ENCODE measurements at places on chromosomes 6 and 20.

- peak; percentile 46 for DNase-seq
Measured at GRCh38 chr20:5557123-5557522, 193.1 kb upstream of the SHLD1 start.

DNA sequence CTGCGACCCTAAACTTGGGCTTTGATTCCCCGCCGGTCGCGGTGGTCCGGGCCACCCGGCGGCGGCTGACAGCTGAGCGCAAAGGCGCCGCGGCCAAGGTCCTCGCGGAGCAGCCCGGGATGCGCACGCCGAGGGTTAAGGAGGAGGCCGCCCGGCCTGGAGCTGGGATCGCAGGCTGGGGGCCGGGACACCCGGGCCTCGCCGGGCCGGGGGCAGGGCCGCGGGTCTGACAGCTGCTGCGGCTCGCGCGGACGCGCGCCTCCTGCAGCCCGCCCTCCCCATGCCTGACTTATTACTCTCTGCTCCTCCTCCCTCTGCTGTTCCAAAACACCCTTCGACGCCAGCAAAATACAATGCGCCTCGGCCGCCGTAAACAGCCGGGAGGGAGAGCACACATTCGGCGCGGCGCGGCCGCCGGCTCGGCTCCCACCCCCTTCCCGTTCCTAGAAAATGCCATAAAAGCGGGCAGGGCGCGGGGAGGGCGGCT lies 746 bp downstream of the BACH2 start:
- DNase-seq: peak; percentile 53

DNA sequence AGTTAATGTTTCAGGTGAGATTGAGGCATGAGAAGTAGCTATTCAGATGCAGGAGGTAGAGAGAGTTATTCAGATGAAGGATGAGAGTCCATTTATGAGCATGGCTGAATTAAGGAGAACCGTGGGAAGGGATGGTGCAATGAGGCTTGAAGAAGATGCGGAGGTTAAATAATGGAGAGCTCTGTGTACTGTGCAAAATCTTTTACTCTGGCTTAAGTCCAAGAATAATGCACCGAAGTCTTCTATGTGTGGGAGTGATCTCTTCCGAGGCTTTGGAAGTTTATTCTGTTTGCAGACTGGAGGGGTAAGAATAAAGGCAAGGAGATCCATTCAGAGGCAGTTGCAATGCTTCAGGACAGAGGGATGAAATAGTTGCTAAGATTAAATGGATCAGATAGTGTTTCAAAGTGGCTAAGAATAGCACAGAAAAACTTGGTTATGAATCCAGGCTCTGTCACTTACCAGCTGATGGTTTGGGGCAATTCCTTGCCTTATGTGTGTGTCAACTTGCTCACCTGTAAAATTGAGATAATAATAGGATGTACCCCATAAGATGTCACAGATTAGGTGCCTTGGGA lies 467.1 kb downstream of the HDGFL1 start:
- no peak for DNase-seq

- DNase-seq: no peak
Measured at GRCh38 chr6:163759542-163759941, 345.0 kb downstream of the QKI start.

DNA sequence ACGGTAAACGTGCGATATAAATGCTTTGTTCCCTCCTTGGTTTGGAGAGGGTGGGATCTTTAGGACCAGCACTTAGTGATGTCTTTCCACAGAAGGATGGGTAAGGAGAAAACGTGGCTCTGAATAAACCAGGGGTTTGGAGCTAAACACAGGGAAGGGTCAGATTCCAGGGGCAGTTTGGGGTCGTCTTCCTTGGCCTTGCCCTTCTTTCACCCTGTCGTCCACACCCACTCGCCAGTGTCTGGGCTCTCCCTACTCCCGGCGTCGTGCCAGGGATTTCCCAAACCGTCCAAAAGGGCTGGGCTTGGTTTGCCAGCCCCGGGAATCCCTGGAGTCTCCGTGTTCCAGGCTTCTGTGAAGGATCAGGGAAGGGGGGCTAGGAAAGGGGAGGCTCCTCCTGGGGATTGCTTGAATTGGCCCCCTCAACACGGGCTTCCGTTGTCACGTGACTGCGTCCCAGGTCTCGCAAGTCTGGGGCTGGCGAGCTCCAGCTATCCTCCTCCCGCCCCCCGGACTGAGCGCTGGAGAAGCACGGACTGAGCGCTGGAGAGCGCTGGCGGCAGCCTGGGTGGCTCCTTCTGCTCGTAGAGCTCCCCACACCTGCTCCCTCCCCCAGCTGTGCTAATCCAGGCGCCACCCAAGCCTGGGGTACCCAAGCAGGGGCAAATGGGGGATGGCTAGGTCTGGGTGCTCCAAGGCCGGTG lies 9.4 kb upstream of the ARMC12 start:
- DNase-seq: no peak

- DNase-seq: no peak
Measured at GRCh38 chr6:77447254-77447653, 16.0 kb downstream of the HTR1B start.

GRCh38 chr6:144485531-144485930 lies 200.4 kb downstream of the UTRN start:
- no peak for DNase-seq

DNA sequence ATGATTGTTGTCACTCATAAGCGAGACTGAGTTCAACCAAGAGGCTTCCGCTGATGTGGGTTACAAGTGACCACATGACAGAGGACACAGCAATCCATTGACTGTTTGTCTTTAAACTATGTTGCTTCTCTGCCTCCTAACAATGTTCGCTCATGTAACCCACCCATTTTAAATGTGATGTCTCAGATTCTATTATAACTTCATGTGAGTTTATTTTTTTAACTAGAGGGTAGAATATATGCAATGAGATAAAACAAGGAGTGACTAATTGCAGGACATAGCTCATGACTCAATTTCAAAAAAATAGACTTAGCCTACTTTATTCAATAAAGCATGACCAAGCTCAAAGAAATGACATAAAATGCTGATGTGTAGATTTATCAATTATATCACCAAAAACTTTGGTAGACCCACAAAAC lies 119.2 kb upstream of the SASH1 start:
- DNase-seq: no peak

GRCh38 chr6:150756173-150756572 lies 109.3 kb upstream of the MTHFD1L start:
- no peak for DNase-seq

DNA sequence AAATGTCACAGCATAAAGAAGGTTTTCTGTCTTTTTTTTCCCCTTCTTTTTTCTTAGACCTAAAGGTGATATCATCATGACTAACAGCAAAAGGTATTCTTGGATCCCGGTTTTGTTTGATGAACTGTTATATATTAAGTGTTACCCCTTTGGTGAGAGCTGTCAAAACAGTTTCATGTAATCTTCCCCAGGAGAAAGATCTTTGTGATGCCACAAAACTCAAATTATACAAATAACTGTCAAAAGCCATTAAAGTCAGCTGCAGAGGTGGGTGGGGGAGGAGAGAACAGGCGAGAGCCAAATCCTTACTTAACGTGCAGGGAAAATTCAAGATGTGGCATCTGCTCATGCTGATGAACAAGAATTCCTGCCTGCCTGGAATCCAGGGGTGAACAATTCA lies 258.2 kb downstream of the BMP7 start:
- DNase-seq: no peak

DNA sequence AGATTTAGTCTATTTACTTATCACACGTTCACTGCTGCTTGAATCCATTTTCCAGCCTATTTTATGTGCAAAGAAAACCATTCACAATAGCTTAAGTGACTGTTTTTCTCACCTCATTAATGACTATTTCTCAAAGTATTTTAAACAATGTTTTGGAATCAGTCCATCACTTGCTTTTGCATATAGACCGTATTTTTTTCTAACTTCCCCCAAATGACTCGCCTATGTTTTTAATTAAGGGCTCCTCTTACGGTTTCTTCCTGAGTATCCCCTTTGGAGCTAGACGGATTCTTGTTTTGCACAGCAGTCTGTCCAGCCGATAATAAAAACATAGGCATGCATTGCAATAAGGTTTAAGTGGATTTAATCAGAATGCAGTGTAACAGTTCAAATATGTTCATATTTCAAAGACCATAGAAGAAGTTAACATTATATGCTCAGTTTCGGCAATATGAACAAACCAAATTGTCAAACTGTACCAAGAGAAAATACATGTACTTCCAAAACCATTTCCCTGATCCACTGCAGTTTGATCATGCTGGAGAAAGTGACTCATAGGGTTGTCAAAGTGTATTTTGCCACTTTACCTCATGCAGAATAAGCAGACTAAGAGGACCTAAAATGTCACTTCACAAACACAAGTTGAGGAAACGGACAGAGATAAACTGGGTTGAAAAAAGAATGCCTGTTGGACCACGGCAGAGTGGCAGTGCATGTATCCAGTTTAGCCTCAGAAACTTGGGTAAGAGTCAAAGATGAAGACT lies 66.4 kb downstream of the HMGN3 start:
- DNase-seq: no peak

- DNase-seq: peak; percentile 27
Measured at GRCh38 chr6:30533460-30534294, 22.6 kb downstream of the GNL1 start.

DNA sequence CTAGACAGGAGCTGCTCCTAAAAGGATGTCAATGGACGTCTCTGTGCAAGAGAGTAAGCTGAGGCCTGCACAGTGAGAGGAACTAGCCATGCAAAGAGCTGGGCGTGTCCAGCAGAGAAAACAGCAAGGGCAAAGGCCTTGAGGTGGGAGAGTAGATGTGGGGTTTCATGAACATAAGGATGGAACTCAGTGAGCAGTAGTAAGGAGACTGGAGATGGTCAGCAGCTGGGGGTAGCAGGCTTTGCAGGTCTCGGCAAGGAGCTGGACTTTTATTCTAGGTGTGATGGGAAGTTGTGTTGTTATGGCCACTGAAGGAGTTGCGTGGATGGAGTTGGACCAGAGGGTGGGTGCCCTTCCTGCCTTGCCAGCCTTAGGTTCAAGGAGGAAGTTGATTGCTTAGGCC lies 90.7 kb upstream of the SIRPA start:
- DNase-seq: no peak

DNA sequence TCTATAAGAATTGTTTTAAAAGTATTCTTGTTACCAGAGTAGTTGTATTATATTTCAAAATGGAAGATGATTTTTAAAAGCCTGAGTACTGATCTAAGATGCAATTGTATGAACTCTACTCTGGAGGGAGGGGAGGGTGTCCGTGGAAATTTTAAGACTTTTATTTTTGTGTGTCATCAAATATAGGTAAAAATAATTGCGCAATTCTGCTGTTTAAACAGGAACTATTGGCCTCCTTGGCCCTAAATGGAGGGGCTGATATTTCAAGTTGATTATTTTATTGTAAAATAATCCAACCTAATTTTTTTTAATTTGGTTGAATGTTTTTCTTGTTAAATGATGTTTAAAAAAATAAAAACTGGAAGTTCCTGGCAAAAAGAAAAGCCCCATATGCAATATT lies 38.1 kb upstream of the RPP40 start:
- no peak for DNase-seq

GRCh38 chr20:59082981-59083380 lies 40.4 kb upstream of the PRELID3B start:
- DNase-seq: no peak

DNA sequence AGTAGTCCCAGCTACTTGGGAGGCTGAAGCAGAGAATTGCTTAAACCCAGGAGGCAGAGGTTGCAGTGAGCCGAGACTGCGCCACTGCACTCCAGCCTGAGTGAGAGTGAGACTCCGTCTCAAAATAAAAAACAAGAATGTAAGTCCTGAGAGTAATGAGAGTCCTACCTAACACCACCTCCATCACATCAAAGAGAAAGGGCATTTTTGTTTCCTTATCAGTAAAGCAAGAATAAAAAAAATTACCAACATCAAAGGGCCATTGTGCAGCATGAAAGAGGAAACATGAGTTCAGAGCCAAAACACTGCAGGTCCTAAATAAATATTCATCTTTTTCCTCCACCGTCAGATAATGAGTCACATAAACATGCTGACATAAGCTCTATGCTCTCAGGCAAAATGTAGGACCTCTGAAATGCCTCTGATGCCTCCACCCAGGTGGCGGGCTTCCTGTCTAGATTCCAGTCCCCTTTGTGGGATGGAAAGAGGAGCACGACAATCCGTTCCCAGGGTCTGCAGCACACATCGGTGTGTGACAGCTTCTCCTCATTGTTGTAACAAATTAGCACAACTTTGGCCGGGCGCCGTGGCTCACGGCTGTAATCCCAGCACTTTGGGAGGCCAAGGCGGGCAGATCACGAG lies 7.2 kb downstream of the ATP9A start:
- DNase-seq: no peak

- no peak for DNase-seq
Measured at GRCh38 chr6:82430611-82431010, 67.0 kb downstream of the TPBG start.

Measured in effector memory CD8-positive, alpha-beta T cell (primary cell).